Stimulated activated CD8-positive, alpha-beta memory T cell treated with anti-CD3 and anti-CD28 coated beads, Interleukin-4, amount 100 ng/mL, for 24 hours (primary cell): ENCODE measurements at places on chromosomes 2 and 18.

GRCh38 chr2:30964334-30965005, 157.2 kb upstream of the CAPN13 start:
- no peak for DNase-seq

GRCh38 chr18:36187193-36187825, at the start of gene MOCOS:
TSS of gene MOCOS (plus strand) at chr18:36187497. CDS start at chr18:36187540, 43 bp downstream.
- DNase-seq, result peak; percentile 24

DNA sequence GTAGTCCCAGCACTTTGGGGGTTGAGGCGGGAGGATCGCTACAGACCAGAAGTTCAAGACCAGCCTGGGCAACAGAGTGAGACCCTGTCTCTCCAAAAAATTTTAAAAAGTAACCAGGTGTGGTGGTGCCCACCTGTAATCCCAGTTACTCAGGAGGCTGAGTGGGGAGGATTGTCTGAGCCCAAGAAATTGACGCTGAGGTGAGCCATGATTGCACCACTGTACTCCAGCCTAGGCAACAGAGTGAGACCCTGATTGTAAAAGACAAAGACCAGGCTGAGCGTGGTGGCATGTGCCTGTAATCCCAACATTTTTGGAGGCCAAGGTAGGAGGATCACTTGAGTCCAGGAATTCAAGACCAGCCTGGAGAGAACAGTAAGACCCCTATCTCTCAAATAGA, 7.8 kb downstream of the ST6GAL2 start:
- no peak for DNase-seq

DNA sequence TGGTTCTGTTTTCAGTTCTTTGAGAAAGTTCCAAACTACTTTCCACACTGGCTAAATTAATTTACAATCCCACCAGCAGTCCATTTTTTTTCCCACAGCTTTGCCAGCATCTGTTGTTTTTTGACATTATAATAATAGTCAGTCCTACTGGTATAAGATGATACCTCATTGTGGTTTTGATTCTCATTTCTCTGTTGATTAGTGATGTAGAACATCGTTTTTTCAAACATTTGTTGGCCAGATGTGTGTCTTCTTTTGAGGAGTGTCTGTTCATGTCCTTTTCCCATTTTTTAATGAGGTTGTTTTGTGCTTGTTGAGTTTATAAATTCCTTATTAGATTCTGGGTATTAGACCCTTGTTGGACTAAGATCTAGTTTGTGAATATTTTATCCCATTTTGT, 376.8 kb upstream of the NT5C1B start:
- DNase-seq, result no peak

DNA sequence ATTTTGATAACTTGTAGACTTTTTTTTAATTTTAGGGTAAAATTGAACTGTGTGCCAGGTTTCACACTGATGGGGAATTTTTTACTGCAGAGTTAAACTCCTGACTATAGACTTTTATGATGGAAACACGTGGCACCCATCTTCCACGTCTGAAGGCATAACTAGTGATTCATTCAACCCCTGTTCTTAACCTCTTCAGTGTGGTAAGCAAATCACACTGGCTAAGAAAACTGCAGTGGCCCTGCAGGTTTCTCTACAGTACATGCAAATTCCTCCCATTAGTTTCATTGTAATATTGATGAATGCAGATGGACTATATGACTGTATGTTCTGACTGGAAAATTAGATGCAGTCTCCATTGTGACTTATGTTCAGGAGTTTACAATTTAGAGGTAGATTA, 47.2 kb downstream of the SMAD4 start:
- DNase-seq, result no peak

DNA sequence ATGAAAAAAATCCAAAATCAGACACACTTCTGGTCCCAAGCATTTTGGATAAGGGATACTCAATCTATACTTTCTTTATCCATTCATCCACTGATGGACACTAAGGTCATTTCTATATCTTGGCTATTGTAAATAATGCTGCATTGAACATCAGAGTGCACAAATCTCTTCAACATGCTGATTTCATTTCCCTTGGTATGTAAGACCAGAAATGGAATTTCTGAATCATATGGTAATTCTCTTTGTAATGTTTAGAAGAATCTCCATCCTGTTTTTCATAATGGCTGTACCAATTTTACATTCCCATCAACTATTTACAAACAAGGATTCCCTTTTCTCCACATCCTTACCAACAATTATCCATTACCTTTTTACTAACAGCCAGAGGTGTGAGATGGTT, 33.7 kb upstream of the MCM6 start:
- no peak for DNase-seq

GRCh38 chr2:143698888-143699570, 569.8 kb downstream of the ARHGAP15 start:
- no peak for DNase-seq

DNA sequence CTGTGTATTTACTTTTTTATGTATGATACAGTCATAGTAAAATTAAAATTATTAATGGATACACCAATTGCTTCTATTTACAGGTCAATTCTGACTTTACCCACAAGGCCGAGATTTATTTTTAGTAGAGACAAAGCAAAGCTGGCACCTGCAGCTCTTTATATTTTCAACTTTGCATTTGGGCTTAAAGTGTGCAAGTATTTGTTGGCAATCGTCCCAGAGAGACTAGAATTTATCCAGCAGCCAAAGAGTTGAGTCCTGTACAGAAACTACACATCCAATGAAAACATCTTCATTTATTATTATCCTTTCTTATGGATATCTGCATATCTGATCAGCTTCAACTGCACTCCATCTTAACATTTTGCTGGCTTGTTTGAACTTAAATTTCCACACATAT, 485.6 kb downstream of the SOX11 start:
- DNase-seq, result no peak

DNA sequence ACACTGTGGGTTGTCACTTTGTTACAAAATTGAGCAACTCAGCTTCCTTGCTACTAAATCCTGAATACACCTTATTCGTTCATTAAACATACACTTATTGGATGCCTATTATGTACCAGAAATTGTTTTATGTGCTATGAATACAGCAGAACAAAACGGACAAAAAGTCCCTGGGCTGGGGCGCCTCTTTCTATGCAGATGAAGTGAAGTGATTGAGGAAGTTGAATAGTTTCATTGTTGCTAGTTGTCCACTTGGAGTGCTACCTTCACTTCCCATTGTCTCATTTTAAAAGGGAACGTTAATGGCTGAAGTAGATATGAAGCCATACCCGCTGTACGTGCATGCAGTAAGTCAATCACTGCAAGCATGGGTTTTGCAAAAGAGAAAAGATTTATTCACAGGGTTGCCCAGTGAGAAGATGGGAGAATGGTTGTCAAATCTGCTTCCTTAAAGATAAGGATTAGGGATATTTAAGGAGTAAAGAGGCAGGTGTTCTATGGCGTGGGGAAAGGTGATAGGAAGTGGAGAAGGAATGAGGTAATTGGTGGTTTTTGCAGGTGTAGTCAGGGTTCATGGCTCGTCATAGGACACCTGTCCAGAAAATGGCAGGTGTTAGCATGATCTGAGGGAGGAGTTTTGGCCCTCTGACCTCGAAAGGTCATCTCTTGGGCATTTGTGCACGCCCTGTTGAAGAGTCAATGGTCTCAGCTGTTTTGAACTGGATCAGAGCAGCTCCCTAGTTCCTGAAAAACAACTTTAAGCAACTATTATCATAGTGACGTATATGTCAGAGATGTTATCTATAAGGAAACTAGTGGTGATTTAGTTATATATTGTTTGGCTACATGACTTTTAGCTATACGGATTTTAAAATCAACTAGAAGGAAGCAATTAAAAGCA, 23.5 kb downstream of the TRPM8 start:
- DNase-seq, result no peak

GRCh38 chr2:231914077-231914690, 12.0 kb downstream of the NPPC start:
- no peak for DNase-seq

DNA sequence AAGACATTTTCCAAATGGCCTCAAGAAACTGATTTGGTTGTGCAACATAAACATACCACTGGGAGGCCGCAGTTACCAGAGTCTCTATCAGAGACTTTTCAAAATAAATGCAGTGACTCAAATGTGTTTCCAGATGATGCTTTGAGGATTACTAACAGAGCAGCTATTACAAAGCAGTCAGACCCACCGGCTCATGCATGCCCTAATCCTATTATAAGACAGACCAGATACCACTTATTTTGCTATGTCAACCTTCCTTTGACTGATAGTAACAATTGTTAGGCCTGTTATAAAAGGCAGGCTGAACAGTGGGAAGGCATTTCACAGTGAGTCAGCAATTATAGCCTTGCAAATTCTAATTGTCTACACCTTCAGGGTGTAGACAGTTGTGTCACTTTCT, 217.7 kb downstream of the LRRTM1 start:
- DNase-seq, result no peak

DNA sequence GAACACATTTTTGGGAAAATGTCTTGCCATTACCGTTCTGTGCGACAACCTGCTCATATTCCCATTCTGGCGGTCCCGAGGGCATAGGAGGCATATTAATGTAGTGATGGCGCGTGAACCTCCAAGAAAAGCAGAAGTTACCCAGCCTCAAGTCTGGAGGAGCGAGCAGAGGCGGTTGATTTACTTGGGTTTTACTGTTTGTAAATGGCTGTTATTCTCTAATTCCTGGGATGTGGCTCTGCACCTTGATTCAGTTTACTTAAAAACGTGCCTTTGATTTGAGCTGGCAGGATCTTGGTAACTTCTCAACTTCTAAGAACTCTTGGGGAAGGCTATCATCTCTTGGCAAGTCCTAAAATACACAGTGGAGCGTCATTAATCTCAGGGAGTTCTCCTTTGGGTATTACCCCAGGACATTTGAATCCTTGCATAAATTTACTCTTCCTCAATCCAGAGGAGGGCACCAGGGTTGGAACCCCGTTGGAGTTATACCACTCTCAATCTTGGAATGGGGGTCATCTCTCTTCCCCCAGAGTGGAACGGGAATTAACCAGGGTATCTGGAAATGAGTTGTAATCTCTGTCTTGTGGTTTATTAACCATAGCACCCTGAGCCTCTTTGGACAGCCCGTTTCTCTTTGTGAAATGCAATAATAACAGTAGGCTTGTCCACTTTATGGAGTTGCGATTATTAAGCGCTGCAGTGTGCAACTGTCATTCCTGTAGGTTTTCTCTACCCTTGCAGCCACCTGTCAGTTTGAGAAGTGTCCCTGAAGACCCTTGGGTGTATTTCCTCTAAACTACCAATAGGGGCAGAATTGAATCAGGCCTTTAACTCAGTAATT, 2.1 kb downstream of the HK2 start:
- DNase-seq, result no peak

GRCh38 chr2:240513549-240514287, 44.1 kb downstream of the ANKMY1 start:
- DNase-seq, result peak; percentile 69

GRCh38 chr18:79809482-79810192, 11.9 kb downstream of the KCNG2 start:
- DNase-seq, result no peak

- DNase-seq, result no peak
Measured at GRCh38 chr2:158686210-158686691, 108.9 kb upstream of the DAPL1 start.

GRCh38 chr2:8454797-8455196, 227.1 kb upstream of the ID2 start:
- no peak for DNase-seq

DNA sequence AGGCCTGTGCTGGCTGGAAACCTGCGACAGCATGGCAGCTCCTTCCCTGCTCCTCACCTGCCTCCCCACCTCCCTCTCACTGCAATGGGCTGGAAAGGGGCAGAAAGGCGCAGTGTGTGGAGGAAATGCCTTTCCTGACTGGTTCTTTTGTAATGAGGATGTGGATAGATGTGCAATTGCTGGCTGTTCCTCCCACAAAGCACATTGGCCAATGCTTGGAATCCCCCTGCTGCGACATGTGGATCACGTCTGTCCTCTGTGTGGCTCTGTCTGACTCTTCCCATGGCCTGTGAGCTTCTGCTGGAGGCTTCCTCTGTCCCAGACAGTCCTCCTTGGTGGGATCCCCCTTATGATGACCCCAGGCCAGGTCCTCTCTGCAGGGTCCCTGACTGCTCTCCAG, 172.5 kb downstream of the NCK2 start:
- no peak for DNase-seq

DNA sequence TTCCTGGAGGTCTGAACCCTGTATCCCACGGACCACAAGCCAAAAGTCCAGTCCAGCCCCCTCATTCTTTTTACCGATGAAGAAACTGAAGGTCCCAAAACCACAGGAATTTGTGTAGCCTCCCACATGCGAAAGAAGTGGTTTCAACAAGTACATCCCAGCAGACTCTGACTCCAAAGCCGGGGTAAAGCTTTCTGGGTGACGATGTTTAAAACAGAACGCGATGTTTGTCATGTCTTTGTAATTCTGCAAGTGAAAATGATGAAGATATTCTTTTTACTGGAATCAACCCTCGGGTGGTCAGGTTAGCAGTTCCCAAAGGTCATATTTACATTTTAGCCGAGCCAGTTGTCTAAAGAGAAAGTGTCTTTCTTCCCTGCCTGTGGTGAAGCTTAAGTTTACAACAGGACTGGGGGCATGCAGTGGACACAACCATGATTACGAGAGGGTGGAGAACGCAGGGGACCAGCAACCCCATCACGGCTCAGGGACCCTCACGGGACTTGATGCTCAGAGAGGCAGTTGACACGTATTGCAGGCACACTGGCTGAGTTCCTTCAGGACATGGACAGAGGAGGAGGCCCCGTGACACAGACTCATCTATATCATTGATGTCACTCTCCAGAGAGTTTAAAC, 17.8 kb upstream of the TMEM131 start:
- no peak for DNase-seq

GRCh38 chr2:200430017-200430416, 79.9 kb downstream of the KCTD18 start:
- no peak for DNase-seq

DNA sequence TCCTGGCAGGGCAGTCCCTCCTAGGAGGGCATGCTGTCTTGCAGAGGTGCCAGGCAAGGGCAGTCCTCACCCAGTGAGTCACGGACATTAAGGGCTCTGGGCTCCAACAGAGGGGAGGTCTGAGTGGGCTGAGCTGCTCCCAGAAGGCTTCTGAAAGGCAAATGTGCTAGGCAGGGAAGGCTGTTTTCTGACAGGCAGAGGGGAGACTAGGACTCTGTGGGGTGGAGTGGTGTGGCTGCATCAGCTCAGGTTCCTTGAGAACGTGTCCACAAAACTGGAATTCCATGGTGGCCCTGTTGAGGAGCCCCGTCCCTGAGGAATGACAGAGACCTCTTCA, 283.5 kb downstream of the MYCN start:
- DNase-seq, result no peak

- DNase-seq, result no peak
Measured at GRCh38 chr2:218882866-218883366, 2.3 kb downstream of the WNT10A start.
